Activated CD8-positive, alpha-beta memory T cell treated with anti-CD3 and anti-CD28 coated beads, Interleukin-2, amount 10 ng/mL, durations not matched to agents 7 days and 5 days (primary cell): ENCODE measurements at places on chromosomes 6 and 20. TPM values are rescaled to one million over a fixed set of nuclear protein-coding genes. Genes with fewer than 3 reads are reported as not detected.

DNA sequence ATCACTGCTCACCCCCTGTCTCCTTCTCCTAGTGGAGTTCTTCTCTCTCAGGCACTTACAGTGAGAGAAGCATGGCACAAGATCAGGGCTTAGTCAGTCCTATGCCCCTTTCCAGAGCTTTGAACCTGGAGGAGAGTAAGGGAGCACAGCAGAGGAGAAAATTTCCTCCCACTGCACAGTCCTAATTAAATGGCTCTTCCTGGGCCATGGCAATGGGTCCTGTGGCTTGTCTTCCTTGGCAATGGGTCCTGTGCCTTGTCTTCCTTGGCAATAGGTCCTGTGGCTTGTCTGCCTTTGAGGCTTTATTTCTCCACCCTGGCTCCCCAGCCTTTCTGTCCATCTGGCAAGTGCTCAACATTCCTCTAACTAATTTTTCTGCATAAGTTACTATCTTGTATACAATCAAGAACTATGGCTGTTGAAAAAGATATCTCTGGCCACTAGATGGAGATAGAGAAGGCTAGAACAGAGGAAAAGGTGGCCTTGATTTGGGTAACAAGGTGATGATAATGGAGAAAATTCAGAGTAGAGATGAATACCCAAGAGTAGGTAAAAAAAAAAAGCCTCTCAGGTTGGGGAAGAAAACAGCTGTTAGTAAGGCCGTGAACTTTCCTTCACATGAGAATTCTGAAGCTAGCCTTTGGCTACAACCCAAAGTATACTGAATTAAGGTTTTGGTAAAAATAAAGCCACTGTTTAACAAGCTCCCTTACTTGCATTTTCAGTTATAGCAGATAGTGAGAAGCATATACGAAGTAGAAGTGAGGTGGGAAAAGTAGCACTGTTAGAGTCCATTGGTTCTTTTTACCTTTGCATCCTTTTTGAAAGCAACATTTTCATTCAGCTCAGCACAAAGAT, 504.9 kb downstream of the DOK5 start:
- DNase-seq = no peak

The ADGRB3 gene
- total RNA-seq = 0.33 TPM

DNA sequence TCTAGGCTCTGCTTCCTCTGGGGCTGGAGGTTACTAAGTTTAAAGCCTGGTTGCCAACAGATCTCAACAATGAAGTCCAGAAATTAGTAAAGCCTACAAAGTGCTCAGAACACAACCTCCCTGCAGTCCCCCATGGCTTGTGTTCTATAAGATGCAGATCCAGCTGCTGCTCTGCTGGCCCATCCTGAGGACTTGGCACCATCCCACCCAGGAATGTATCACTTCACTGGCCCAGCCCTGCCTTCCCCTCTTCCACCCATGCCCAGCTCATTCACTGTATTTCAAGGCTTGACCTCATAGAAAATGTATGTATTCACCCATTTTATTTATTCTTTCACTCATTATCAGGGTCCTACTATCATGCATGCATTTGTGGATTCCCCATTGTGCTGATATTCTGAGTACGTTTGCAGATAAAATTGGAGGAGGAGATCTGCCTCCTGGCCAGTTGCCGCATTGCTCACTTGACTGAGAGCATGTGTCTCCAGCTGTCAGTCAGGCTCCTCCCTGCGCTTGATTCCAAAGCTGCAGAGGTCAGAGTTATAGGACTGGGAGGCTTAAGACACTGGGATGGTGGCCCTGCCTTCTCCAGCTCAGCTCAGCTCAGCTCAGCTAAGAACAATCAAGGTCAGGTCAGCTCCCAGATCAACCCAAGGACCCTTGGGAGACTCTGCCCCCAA, 104.8 kb downstream of the MAFB start:
- no peak for DNase-seq

The SIRPB2 gene
- not detected for total RNA-seq
